ENCODE measurements at places on chromosomes 13 and 19. TPM values are rescaled to one million over a fixed set of nuclear protein-coding genes. Genes with fewer than 3 reads are reported as not detected.

PPP1R37 gene
- total RNA-seq, result 34.4 TPM

DNA sequence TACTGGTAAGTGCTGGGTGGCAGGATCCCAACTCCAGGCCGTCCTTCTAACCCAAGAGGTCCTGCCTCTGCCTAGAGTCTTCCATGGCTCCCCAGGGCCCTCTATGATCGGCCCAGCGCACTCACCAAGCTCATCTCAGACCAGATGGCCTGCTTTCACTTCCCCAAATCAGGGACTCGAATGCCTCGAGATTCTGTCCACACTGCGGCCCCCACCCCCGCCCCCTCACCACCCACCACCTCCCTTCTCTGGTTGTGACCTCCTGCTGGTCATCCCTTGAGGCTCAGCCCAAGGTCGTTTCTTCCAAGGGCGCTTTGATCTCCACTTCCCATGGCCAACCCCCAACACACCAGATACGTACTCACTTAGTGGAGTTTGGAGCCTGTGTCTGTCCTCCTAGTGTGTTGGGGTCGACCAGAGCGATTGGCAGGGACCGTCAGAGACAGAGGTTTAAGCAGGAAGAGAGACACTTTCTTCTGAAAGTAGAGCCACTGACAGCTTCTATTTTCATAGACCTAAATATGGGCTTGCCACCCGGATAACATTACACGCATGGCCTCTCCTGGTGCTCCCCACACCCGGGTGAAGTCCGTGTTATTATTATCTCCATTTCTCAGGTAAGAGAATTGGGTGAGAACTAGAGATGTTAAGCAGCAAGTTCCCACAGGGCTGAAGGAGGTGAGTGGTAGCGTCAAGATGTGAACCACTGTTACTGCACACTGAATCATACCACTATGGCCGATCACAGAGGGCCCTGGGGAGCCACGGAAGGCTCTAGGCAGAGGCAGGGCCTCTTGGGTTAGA lies at the start of gene FCER2:
Gene FCER2, minus strand, starts transcription at position 478 of the 804 bp plus-strand sequence. CDS start 2,371 bp downstream, outside the sequence.
- no peak within 1 kb of the TSS for H3K27ac ChIP-seq
- no peaks in the 10 kb centered on the region for H3K4me1 ChIP-seq
- H3K27me3 ChIP-seq, result no peaks in the 10 kb centered on the region
- no peak for DNase-seq
- H3K36me3 ChIP-seq, result no peaks in the 10 kb centered on the region

DNA sequence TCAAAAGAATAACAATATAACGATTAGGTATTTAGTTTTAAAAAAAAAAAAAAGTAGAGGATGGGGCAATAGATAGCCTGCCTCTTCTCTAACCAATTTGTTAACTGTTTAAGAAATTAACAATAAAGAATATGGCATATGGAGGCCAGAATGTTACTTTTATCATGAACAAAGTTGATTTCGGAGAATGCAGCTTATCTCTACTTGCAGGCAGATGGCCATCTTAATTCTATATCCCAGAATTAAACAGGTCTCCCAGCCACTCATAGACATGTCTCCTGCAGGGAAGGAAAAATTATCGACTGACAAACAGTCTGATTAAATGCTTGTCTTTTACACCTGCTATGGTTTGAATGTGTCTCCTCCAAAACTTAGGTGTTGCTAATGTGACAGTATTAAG lies 96.6 kb downstream of the SLC25A15 start:
- H3K4me1 ChIP-seq, result no peaks in the 10 kb centered on the region
- H3K36me3 ChIP-seq, result no peaks in the 10 kb centered on the region
- DNase-seq, result no peak
- no peaks in the 10 kb centered on the region for H3K27me3 ChIP-seq

GRCh38 chr13:78978381-78978998 lies 319.5 kb upstream of the OBI1 start:
- DNase-seq, result peak; percentile 43
- no peak overlapping the region for H3K27ac ChIP-seq
- no peaks in the 10 kb centered on the region for H3K4me1 ChIP-seq
- no peaks in the 10 kb centered on the region for H3K27me3 ChIP-seq

GRCh38 chr19:47027586-47028088 lies 8.0 kb downstream of the NPAS1 start:
- no peak overlapping the region for H3K27ac ChIP-seq

METTL21C gene
- 0.17 TPM for total RNA-seq

GPC6 gene
- 33.7 TPM for total RNA-seq

- peak overlapping the region; percentile 70 for H3K4me3 ChIP-seq
- peaks cover 8% of the 10 kb centered on the region for H3K4me1 ChIP-seq
- H3K27me3 ChIP-seq, result no peaks in the 10 kb centered on the region
- H3K27ac ChIP-seq, result peak overlapping the region; percentile 95
Measured at GRCh38 chr13:28658539-28658795, 463 bp upstream of the POMP start.

DNA sequence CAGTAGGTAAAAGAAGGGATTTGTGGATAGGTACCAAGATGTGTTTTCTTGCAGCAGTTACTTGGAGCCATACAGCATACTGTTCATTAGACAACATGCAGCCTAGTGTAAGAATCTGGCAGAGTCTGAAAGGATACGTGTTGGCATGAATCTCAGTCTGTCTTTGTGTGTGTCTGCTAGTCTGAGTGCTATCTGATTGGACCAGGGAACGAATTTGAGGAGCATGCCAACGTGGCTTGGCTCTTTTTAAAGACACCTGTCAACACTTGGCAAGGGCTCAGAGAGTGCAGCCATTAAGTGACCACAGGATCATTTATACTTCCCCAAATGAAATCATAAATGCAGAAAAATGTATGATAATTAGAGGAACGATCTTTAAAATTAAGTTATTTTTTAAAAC lies 27.6 kb upstream of the ATXN8OS start:
- no peaks in the 10 kb centered on the region for H3K27me3 ChIP-seq
- DNase-seq, result peak; percentile 0
- no peaks in the 10 kb centered on the region for H3K36me3 ChIP-seq
- H3K4me3 ChIP-seq, result no peak overlapping the region
- no peak overlapping the region for H3K27ac ChIP-seq
- H3K4me1 ChIP-seq, result no peaks in the 10 kb centered on the region

LINGO3 gene
- total RNA-seq, result not detected

PABPC3 gene
- 0.17 TPM for total RNA-seq
